AG04449 (cell line): ENCODE measurements at places on chromosomes 12 and 14.

DNA sequence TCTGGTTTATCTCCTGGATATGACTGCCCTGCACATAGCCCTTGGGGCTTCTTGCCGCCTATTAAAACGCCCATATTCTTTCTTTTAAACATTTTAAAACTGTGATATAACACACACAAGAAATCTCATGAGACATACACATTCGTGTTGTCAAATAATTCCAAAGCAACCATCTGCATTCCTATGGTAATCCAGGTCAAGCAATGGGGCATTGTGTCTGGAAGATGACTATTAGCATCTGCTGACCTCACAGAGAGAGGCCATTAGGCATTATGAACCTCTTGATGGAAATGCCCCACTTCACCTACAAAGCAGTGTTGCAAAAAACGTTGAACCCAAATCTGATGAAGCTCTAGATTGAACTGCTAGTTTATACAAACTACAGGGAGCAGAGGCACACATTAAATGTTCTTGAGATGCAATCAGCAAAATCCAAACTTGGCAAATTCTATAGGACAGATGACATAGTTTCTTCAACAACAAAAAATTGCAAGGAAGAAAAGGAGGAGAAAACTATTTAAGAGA is 513.8 kb upstream of the CCDC196 start:
- DNase-seq, result peak; percentile 19

GRCh38 chr14:38290601-38291188 is 34.8 kb upstream of the CLEC14A start:
- peak; percentile 75 for DNase-seq

DNA sequence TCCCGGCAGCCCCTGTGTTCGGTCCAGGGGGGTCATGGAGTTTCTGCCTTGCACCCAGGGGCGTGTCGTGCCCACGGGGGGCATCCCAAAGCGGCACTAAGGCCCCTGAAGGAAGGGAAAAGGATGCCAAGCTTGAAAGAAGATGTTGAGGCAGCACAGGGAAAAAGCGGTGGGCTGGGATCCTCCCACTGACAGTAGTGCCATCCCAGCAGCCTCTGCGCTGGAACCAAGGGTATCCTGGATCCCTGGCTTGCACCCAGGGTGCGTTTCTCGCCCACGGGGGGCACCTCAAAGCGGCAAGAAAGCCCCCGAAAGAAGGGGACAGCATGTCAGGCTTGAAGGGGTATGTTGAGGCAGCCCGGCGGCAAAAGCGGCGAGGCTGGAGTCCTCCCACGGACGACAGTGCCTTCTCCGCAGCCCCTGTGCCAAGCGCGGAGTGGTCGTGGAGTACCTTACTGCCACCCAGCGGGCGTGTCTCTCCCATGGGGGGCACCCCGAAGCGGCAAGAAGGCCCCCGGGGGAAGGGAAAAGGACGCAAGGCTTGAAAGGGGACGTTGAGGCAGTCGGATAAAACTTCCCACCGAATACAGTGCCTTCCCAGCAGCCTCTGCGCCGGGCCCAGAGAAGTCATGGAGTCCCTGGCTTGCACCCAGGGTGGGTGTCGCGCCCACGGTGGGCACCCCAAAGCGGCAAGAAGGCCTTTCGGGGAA is 164.4 kb upstream of the ALG10B start:
- no peak for DNase-seq

DNA sequence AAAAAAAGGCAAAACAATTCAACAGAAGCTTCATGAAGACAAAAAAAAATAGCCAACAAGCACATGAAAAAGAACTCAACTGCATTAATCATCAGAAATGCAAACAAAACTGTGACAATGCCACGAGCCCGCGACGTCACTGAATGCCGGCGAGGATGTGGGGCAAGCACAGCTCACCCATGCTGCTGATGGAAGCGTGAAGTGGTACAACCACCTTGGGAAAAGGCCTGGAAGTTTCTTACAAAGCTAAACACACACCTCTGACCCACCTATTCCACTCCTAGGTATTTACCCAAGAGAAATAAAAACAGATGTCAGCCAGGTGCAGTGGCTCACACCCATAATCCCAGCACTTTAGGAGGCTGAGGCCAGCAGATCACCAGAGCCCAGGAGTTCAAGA is 10.5 kb downstream of the BTBD6 start:
- no peak for DNase-seq

- DNase-seq, result no peak
Observed at GRCh38 chr14:77003960-77004710, 24.4 kb downstream of the IRF2BPL start.

DNA sequence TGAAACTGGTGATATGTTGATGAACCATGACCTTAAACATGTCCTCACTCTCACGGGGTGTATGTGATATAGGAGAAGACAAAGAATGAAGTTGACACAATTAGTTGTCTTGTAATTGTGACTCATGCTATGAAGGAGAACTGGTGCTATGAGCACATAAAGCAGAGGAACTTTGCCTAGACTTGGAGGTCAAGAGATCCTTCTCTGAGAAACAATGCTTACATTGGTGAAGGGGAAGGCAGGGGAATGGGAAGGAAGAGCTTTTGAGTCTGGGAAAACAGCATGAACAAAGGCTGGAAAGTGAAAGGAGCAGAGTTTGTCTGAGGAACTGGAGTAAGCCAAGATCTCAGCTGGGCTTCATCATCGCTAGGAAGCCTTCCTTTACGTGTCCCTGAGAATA is 83.2 kb downstream of the MYRFL start:
- no peak for DNase-seq

DNA sequence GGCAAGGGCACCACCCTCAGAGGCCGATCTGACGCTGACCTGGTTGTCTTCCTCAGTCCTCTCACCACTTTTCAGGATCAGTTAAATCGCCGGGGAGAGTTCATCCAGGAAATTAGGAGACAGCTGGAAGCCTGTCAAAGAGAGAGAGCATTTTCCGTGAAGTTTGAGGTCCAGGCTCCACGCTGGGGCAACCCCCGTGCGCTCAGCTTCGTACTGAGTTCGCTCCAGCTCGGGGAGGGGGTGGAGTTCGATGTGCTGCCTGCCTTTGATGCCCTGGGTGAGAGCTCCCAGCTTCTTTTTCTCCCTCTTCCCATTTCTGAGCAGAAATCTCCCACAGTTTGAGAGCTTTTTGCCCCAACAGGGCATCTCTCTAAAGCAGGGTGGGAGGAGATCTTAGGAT is 1.8 kb downstream of the OAS1 start:
- DNase-seq, result no peak

DNA sequence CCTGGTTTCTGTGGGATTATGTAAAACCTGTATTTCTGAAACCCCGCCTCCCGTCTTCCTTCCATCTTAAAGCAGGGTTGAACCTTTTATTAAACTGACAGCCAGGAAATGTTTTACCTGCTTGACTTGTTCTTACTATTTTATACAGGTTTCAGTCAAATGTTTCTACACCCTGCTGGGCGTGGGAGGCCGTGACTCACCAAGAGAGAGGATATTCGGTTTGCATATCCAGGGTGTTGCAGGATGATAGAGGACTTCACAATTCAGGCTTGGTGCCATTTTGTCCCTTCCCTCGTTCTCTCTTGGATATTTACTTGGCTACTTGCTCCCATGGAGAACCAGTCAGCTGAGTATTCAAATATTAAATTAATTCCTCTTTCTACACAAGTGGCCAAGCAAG is 69.7 kb downstream of the ARF6 start:
- DNase-seq, result no peak

DNA sequence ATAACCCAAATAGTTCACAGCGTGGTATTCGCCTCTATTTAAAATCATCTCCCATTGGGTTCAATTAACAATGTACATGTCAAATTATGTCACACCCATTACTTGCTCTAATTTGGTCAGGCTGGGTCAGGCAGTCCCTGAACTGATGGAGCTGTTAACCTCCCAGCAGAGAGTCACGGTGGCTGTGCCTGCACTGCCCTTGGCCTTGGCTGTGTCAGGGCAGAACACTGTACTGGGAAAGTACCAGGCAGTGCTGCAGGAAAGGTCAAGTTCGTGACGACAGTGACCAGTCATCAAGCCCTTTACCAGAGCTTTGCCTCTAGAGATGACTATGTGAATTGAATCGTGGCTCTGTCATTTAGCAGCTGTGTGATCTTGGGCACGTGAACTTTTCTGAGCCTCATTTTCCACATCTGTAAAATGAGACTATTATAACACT is 100.0 kb downstream of the ARF6 start:
- no peak for DNase-seq

DNA sequence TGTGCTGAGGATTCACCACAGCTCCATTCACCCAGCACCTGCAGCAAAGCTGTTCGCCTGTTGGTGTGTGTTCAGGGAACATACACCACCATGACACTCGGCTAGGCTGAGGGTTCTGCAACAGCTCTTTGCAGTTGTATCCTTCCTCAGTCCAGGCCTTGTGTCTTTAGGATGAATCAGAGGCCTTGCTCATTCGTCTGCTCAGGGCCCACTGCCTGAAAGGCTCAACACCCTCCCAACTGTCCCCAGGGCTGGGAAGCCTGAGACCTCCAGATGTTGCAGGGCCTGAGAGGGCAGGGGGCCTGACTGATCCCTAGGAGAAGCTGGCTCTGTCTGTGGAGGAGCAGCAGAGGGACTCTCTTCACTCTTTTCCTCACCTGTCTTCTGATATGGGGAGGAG is 11.2 kb downstream of the ZDHHC22 start:
- DNase-seq, result no peak

DNA sequence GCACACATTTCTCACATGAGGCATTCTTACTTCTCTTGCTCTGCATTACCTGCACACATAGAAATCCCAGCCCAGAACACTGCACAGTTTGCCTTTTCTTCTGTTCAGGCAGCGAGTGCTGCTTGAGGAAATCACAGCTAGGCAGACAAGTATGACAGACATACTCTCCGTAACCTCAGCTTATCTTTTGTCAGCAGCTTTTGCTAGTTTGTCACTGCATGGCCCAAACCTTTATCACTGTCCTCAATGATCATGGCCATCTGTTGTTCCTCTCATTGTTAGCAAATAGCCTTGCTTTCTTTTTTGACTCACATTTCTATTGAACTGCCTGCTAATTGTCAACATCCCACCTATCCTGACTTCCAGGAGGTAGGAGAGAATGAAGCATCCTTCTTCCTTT is 5.3 kb downstream of the ZNF10 start:
- DNase-seq, result no peak

- no peak for DNase-seq
Observed at GRCh38 chr12:96907671-96908422, 790 bp downstream of the NEDD1 start.

DNA sequence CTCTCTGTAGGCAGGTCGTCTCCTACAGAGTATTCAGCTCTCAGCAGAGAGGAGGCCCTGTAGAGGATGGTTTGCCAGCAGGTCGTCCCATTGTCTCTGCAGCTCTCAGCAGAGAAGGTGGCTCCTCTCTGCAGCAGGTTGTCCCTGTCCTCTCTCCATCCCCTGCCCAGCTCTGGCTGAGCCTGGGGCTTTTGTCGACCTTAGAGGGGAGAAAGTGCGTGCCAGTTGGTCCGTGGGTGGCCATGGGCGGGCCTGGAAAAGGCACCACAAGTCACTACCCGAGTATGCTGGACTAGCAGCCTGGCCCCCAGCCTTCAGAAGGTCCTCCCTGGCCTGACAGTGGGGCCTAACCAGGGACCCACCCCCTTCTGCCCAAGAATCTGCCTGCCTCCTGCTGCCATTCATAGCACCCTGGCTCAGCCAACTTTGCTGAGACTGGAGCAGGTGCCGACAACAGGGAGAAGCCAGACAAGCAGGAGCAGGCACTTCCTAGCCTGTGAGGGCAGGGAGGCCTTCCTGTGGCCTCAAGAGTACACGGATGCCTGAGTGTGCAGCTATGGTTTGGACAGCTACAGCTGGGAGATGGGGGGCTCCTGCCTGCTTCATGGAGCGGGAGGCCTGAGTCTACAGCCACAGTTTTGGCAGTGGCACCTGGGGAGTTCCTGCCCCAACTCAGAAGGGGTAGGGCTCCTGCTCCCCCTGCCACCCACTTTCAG is 59.7 kb upstream of the KCNH3 start:
- DNase-seq, result no peak

DNA sequence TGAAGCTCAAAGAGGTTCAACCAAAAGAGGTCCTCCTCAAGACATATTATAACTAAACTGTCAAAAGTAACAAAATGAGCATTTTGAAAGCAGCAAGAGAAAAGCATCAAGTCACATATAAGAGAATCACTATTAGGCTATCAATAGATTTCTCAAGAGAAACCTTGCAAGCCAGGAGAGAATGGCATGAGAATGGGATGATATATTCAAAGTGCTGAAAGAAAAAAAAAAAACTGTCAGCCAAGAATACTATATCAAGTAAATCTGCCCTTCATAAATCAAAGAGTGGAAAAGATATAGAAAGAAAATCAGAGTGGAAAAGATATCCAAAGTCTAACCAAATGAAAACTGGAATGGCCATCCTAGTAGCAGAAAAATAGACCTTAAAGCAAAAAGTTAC is 39.3 kb upstream of the TSPAN11 start:
- DNase-seq, result no peak

DNA sequence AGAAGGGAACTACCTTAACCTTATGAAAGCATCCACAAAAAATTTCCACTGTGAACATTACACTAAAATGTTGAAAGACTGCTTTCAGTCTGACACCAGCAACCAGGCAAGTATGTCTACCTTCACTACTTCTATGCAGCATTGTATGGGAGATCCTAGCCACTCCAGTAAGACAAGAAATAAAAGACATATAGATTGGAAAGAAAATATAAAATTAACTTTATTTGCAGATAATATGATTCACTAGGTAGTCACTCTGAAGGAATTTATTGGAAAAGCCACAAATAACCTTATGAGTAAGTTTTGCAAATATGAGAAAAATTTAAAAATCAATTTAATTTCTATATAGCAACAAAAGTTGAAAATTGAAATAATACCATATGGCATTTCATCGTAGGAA is 172.0 kb downstream of the RERGL start:
- no peak for DNase-seq

DNA sequence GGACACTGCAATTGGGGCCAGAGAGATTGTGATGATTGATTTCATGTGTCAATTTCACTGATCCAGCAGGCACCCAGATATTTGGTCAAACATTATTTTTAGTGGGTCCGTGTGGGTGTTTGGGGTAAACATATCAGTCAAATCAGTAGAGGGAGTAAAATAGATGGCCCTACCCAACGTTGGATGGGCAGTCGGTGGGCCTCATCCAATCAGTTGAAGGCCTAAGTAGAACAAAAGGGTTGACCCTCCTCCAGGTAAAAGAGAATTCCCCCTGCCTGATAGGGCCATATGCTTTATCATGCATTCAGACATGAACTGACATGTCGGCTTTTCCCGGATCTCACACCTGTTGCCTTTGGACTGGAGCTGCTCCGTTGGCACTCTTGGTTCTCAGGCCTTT is 195.1 kb upstream of the CAND1 start:
- DNase-seq, result no peak

DNA sequence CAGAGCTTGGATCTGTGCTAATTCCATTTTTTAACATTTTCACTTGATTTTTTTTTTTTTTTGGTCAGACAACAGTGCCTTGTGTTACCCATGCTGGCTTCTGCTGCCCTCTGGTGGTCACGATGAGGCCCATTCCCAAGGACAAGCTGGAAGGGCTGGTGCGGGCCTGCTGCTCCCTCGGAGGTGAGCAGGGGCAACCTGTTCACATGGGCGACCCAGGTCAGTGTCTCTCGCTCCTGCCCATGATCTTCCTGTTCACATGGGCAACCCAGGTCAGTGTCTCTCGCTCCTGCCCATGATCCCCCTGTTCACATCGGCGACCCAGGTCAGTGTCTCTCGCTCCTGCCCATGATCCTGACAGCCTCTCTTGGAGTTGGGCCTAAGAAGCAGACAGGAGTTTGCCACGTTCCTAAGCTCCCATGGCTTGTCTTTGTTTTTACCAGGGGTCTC is 59.4 kb downstream of the DGLUCY start:
- no peak for DNase-seq

GRCh38 chr12:124358572-124358971 is 63.7 kb downstream of the RFLNA start:
- DNase-seq, result no peak
